T-helper 17 cell (primary cell): ENCODE measurements at places on chromosomes 2 and 18.

GRCh38 chr18:43506935-43507334, 229.6 kb upstream of the SYT4 start:
- DNase-seq, result no peak

DNA sequence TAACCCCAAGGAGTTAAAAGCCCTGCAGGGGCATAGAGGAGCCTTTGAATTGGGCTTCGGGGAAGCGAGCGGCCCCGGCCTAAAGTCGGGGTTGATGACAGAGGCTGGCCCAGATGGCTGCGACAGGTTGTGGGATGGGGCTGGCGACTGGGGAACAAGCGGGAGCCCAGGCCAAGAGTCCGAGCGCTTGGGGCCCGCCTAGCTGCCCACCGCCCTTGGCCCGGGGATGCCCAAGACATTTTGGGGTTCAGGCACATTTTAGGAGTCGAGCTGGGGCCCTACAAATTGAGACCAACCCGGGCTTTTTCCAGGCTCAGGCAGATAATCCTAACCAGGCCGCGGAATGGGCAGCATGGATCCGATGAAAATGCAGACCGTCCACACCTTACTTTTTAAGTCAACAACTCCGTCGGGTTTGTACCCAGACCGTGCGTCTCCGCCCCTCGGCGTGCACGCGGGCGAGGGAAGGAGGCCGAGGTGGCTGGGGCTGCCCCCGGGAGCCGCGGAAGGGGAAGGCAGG, 507 bp downstream of the RTKN start:
- DNase-seq, result no peak

DNA sequence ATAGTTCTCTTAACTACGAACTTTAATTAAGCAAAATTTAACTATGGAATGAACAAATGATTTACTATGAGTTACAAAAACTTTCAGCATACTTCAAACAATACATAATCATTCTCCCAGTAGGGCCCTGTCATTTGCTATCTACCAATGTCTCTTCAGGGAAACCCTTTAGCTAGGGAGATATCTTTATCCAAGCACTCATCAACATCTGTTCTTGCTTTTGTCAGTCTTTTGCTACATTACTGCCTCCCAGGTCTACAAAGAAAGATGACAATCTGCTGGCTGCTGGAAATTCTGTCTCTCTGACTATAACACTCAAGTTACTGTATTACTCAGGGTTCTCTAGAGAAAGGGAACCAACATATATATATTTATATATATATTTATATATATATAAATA, 1626.3 kb upstream of the CELF4 start:
- DNase-seq, result no peak

DNA sequence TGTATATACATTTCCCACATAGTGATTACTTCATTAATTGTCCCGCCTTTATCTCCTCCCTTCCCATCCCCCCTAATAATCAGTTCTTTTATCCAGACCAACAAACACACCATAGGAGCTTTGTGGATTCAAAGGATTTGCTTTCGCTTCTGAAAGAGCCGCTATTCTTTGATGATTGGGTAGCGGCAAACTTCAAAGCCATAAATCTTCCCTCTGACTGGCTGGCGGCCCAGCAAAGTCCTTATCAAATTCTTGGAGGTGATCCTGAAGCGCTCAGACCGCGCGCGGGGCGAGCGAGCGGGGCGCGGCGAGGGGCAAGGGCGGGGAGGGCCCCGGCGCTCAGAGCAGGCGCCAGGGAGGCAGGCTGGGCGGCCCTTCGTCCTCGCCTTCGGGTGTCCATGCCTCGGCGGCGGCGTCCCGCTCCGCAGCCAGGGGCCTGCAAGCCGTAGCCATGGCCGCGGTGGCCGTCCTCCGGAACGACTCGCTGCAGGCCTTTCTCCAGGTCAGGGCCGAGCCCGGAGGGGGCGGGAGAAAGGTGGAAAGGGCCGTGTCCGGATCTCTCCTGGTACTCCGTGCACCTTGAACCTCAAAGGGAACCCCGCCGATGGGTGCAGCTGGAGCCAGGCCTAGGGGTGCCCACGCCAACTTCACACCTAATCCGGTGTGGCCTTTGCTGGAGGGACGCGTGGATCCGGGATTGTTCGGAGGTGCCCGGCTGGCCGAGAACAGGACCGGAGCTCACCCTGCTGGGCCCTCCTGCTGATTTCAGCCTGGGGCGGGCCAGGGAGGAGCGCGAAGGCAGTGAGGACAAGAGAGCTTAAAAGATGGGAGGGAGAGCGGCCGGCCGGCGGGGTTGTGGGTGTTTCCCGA, at the start of gene SP5:
SP5 (plus strand) TSS at position 276 of the 870 bp plus-strand sequence; CDS start at position 452, 176 bp downstream.
- no peak for DNase-seq

DNA sequence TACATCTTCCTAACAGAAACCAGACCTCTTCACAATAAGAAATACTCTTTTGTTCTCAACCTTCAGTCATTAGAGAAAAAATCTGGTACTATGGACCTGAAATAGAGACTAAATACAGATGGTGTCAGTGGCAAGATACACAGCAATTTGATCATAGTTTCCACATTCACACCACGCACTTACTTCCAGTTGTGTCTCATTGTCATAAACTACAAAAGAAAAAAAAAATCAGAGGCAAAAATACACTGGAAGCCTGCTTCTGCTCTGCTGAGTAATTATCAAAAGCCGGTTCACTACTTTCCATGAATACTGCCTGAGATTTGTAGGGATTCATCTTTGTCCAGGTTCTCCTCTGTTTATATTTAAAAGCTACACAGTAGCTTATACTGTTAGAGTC, 182.6 kb downstream of the PID1 start:
- no peak for DNase-seq

GRCh38 chr2:200787351-200788120, 24.2 kb upstream of the BZW1 start:
- no peak for DNase-seq

DNA sequence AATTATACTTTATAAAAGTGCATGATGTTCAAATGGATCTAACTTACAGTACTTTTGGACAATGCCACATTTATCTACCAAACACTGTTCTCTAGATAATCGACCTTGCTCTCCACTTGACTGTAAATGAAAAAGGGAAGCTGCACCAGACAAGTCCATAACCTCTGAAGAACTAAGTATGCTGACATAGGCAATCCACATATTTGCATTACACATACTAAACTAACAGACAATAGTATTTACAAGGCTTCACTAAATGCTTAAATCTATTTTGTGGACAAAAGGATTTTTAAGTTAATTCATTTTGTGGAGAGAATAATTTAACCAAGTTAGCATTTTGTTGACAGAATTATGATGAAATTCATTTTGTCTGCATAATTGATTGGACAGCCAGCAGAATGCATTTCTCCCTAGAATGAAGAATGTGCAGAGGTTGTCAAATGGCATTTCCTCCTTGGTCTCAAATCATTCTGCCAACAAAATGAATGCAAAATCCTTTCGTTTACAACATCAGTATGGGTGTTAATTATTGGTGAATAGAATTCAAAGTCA, 520.9 kb downstream of the CPS1 start:
- DNase-seq, result no peak

GRCh38 chr2:237722616-237723015, 76.0 kb upstream of the RBM44 start:
- no peak for DNase-seq

DNA sequence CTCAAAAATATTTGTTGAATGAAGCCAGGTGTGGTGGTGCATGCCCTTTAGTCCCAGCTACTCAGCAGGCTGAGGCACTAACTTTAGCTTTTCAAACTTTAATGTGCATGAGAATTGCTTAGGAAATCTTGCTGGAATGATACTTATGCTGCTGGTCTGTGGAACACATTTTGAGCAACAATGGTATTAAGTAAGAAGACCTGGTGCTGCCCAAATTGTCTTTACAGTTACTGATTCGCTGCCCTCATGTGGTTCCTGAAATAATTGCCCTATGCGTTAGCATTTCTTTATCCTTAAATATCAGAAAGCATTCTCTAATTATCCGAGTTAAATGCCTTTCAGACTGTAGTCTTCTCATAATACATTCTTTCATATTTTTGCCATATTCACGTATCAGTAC, 76.0 kb upstream of the SESTD1 start:
- DNase-seq, result no peak

DNA sequence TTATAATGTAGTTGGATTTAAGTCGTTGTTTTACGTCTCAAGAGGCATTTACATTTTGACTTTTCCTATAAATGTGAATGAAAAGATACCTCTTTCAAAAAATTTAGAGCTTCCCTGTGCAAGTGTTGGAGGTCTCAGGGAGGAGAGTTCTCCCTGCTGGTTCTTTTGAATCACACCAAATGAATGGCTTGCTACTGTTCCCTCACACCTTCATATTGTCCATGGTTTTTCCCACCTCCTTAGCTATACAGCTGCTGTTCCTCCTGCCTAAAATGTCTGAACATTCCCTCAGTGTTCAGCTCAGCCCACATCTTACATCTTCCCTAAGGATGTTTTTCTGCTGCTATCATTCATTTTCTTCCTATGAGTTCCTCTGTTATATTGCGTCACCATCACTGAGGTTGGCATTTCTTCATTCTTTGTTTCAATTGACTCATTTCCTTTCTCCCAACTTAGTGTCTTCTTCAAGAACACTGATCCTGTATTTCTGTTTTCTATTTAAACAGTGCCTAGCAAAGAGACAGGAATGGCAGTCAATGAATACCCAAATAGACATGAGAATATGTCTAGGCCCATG, 46.0 kb downstream of the COX7A2L start:
- DNase-seq, result no peak

GRCh38 chr18:51121597-51121857, 76.0 kb downstream of the MEX3C start:
- DNase-seq, result no peak

GRCh38 chr18:77177009-77177408, 44.4 kb upstream of the MBP start:
- DNase-seq, result no peak
